Activated T-helper 17 cell treated with anti-CD3 and anti-CD28 coated beads, Interleukin-2, amount 50 U/mL, for 72 hours (primary cell): ENCODE measurements at places on chromosomes 2 and 18. TPM values are rescaled to one million over a fixed set of nuclear protein-coding genes. Genes with fewer than 3 reads are reported as not detected.

The SLC16A14 gene
- total RNA-seq, result not detected

The ANKRD29 gene
- not detected for total RNA-seq

The PLCD4 gene
- 0.37 TPM for total RNA-seq

The TUBA3E gene
- total RNA-seq, result not detected

The HK2 gene
- 73.8 TPM for total RNA-seq

The UGT1A6 gene
- total RNA-seq, result not detected

The CDH20 gene
- not detected for total RNA-seq

The GAD1 gene
- 0.73 TPM for total RNA-seq

The ADAM23 gene
- 2.2 TPM for total RNA-seq

The FOXI3 gene
- total RNA-seq, result not detected

The KYNU gene
- total RNA-seq, result not detected

The GREB1 gene
- total RNA-seq, result 1.0 TPM

The LRP2 gene
- total RNA-seq, result 4.4 TPM

The FZD7 gene
- total RNA-seq, result 0.06 TPM

- no peak for ATAC-seq
These were observed 101.9 kb upstream of the RAB12 start for GRCh38 chr18:8507361-8507760.

GRCh38 chr2:60885683-60886082 is 4.3 kb downstream of the REL start:
- no peak for ATAC-seq

DNA sequence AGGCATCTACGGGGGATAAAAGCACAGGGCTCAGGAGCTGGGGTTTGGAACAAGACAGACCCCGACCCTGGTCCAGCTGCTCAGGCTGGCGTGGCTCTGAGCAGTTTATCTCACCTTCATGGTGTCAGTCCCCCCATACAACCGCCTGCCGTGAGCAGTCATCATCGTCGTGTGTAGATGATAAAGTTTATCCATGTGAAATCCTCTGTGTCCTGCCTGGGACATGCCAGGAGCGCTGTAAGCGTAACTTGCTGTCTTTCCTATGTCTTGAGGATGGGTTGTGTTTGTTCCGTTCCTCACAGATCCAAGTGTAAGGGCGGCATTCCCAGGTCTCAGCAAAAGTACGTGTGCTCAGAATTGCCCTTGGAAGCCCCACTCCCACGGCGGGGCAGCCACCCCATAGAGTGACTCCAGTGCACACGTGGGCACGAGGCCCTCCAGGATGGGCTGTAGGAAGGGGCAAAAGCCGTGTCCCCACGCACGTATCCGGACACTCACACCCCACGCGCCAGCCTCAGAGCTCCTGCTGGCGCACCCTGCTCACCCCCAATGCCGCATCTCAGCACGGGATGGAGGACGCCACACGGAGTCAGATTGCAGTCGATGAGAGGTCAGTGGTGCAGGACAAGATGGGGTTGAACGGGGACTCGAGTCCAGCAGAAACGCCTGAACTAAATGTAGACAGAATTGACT is 50.9 kb downstream of the ADI1 start:
- ATAC-seq, result no peak

GRCh38 chr2:75071766-75072165 is 113.3 kb downstream of the POLE4 start:
- no peak for ATAC-seq

GRCh38 chr2:112636605-112637288 is 9.0 kb upstream of the SLC20A1 start:
- peak; percentile 89 for ATAC-seq

GRCh38 chr2:185700883-185701282 is 37.7 kb upstream of the FSIP2 start:
- ATAC-seq, result no peak

- no peak for ATAC-seq
These were observed 80.1 kb downstream of the CCDC85A start for GRCh38 chr2:56263876-56264275.

- no peak for ATAC-seq
These were observed 66.1 kb upstream of the EPC2 start for GRCh38 chr2:148578493-148578884.

- no peak for ATAC-seq
These were observed 199.4 kb downstream of the SPP2 start for GRCh38 chr2:234249873-234250272.

GRCh38 chr2:128644718-128645256 is 326.1 kb upstream of the HS6ST1 start:
- no peak for ATAC-seq

- no peak for ATAC-seq
These were observed 34.9 kb downstream of the SCN1A start for GRCh38 chr2:166092889-166093288.

DNA sequence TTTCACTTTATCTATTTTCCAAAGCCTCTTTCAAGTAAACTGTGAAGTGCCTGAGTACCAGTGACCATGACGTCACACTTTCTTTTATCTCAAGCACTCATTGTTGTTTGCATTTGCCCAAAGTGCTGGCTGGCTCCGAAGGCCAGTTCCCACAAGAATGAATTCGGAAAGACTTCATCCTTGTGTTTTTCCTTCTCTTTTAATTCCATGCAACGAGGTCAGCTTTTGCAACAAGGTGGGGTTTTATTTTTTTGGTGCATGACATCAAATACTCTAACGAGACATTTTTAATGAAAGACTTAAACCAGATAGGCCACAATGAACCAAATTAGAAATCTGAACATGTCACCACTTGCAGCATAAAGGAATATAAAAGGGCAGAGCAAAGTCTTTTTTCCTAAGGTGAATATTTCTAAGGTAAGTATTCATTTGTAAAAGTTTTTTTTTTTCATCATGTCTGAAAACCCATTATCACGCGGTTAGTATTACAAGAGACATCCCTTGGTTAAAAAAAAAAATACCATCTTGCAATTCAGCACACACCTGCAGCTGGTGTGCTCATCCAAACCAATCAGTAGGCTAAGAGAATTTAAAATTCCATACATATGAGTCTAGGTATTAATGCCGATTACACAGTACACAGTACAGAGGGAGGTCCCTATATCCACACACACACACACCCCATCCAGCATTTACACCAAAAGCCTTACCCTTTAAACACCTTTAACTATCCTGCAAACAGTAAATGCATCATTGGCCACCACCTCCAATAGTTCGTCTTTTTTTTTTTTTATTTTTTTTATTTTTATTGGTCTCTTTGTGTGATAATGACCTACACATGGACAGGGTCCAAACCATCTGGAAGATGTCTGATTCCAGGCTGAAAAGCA is 2.3 kb downstream of the ARL4C start:
- no peak for ATAC-seq

- no peak for ATAC-seq
These were observed 102.7 kb downstream of the NR4A2 start for GRCh38 chr2:156229724-156230362.

DNA sequence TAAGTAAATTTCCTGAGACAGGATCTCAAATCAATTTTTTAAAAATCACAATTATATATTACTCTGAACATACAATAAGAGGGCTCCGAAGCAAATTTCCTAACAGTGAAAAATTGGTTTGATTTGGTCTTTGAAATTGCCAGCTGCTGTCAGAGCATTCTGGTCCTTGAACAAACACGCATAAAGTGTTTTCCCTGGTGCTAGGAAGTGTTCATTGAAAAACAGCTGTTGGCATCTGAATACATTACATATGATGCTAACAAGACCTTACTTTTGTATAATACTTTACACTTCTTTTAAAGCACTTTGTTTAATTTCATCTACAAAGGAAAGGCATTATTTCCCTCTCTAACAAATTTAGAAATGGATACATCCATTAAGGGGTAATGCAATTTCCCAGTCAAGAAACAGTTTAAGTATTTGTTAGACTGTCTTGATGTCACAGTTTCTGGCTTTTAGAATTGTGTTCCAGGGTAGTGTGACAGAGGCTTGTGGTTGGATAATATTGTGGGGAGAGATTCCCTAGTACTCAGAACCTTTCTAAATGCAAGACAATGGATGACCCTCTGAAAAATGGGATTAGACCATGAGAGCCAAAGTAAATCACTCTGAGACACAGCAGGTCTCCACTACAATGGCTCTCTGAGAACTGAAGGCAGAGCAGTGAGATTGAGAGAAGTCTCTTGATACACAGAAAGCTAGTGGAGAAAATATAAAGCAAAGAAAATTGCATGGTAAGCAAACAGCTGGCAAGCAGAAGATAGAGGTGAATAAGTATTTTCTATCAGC is 299.0 kb downstream of the TRIB2 start:
- ATAC-seq, result no peak

- no peak for ATAC-seq
These were observed 42.7 kb downstream of the RAB31 start for GRCh38 chr18:9750606-9751304.

- no peak for ATAC-seq
These were observed 21.0 kb downstream of the MIB1 start for GRCh38 chr18:21761471-21762115.

DNA sequence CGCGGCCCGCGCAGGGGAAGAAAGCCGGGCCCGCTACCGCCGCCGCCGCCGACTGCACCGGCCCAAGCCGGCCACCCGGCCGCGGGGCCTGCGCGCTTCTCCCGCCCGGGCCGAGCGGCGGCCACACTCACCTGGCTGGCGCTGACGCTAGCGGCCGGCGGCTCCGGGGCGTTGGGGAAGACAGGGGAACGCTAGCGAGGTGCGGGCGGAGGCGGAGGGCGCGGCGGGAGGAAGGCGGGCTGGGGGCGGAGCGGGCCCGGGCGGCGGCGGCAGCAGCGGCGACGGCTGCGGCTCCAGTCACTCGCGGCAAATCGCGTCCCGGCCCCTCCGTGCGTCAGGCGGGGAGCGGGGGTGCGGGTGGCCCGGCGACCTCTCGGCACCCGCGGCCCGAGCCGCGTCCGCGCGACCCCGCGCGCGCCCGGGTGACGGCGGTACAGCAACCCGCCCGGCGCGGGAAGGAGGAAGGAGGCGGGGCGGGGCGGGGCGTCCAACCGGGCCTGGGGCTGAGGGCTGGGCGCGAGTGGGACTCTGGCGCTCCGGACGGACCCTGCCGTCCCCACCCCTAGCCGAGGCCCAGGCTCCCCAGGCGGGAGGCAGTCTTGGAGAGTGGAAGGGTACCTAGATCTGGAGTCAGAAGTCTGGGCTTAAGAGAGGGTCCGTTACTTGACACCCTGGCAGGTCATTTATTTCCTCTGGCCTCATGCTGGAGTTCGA is at the start of gene SESTD1:
Gene SESTD1 (minus strand): TSS at position 465 of the 714 bp plus-strand sequence. CDS start 72,991 bp downstream, outside the sequence.
- peak; percentile 68 for ATAC-seq

- peak; percentile 31 for ATAC-seq
These were observed 405.0 kb downstream of the XIRP2 start for GRCh38 chr2:167293172-167293781.

DNA sequence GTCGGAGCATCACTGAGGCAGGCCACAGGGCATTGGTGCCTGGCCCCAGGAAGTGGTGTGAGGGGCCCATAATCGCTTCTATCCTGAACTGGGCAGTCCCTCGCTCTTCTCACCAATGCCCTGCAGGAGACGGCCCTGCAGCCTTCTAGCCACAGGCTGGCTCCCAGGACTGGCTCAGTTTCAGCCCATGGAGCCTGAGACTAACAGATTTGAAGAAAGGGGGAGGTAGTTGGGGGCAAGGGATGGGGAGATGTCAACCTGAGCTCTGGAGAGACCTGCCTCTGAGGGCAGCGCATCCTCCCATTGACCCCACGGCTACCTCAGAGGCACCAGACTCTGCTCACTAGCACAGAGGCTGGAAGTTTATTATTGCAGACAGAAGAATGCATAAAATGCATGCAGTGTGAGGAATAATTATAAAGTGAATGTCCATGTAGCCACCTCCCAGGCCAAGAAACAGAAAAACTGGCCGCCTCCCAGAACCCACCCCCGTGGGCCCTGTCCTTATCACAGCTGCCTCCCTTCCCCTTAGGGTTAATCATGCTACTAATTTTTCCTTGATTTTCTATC is 1.4 kb downstream of the TOGARAM2 start:
- ATAC-seq, result no peak

DNA sequence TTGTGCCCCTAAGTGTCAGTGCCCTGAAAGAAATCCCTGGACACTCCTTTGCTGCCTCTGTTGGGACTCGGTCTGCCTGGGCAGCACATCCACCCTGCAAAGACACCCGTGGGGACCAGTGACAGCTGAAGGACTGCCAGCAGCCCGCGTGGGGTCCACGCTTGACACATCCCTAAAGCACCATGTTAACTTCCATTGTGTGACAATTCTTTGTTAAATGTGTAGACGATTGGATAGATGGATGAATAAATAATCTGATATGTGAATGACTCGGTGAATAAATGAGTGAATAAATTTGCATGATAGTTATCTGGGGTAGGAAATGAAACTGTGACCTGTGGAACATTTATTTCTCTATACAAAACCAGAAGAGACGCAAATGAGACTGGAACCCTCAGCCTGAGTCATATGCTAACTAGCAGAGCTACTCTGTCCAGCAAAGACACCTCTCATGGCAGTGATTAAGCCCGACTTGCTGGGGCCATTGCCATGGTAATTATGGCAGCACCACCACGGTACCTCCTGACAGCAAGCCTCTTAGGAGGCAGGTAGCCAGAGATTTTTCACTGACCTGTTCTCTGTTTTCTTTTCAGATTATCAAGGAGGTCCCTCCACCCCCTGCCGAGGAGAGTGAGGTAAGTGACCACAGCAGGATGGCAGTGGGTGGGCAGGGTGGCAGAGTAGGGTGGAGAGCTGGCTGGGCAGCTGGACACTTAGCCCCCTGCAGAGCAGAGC is 156.8 kb downstream of the ANTXR1 start:
- peak; percentile 79 for ATAC-seq

GRCh38 chr2:235561450-235561849 is 67.6 kb downstream of the AGAP1 start:
- ATAC-seq, result no peak

DNA sequence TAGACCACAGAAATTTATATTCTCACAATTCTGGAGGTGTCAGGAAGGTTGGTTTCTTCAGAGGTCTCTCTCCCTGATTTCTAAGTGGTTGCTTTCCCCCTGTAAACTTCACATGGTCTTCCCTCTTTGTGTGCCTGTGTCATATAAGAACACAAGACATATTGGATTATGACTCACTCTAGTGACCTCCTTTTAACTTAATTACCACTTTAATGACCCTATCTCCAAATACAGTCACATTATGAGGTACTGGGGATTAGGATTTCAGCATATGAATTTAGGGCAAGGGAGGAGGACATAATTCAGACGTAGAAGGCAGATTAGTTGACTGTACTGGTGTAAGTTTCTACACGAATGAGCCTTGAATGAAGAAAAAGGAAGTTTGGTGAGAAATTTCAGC is 38.2 kb upstream of the EPHA4 start:
- ATAC-seq, result no peak

GRCh38 chr18:28177828-28178635 is 1.1 kb upstream of the CDH2 start:
- no peak for ATAC-seq

DNA sequence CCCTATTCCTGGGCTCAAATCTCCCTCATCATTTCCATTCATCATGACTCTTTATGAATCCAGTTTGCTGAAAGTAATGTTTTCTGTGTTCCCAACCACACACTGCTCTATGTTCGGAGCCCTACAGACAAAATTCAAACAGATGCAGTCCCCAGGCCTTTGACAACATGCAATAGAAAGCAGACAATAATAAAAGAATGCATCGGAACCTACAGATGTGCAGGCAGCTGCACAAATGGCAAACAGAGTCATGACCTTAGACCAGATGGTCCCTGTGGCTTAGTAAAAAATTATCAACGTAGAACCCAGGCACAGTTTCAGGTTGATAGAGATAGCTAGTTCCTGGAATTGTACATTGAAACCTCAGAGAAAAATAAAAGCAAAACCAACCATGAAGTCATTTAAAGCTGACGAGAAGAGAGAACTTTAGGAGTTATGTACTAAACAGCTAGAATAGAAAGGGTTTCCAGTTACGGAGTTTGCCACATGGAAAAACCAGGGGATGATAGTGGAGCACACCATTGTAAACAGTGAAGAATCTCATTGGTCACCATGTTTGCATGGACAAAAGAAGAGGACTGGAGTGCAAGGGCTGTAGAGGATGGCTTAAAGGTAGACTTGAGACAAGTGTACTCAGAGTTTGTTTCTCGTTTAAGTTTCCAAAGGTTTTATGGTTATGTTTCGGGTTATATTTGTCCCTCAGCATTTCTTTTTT is 23.2 kb upstream of the ACVR1 start:
- peak; percentile 60 for ATAC-seq
